ENCODE measurements at places on chromosomes 7 and 10.

DNA sequence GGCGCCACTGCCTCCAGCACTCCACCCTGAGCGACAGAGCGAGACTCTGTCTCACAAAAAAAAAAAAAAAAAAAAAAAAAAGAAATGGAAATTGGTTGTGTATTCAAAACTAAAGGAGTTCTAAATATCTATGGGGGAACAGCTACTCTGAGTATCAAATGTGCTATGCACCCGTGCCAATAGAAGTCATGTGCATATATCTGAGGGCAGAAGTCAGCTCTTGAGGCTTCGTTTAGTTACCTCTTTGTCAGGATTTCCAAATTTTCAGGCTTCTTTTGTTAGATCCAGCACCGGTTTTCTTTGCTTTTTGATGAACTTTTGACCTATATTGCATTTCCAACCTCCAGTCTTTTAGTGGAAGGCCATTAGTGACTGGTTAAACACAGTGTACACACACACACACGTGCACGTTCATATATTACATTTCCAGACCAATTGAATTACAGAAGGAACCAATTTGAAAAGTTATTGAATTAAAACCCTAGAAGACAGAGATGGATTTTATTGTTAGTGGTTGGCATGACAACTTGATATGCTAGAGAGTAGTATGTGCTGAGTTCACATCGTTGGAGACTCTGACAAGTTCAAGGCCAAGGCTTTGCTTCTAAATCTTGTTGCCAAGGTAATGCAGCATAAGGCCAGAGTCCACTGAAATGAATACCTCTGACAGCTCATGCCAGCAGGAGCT lies 33.1 kb upstream of the ADD3 start:
- no peak for DNase-seq

DNA sequence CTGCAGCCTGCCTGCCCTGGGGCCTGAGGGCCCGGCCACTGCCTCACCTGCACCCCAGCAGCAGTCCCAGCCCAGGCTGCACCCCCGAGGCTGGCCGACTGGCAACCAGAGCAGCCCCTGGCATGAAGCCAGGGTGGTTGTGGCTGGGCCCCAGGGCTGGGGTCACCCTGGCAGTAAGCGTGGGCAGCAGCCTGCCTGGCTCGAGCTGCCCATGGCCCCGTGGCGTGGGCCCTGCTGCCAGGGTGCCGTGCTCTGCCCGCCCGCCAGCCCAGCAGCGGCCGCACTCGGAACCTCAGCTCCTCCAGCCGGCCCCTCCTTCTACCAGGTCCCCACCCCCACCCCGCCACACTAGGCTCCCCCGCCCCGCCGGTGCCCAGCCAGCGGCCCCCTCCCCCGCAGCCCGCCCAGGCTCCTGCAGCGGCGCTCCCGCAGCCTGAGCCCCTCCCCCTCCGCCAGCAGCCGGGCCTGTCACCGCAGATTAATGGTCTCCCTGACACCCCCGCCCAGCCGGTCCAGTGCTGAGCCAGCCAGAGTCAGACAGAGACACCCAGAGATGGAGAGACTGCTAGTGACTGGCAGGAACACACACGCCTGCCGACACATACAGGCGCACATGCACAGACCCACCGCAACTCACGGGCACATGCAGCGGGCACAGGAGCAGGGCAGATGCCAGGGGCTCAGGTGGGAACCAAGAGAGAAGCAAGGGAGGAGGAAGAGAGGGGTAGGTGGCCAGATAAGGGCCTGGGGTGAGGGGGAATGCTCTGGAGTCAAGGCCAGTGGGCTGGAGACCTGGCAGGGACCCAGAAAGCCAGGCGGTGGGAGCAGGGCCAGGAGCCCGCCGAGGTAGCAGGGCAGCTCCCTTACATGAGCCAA lies 22.4 kb downstream of the KCNH2 start:
- DNase-seq, result no peak

- DNase-seq, result no peak
Measured at GRCh38 chr10:36266923-36267322, 624.8 kb upstream of the FZD8 start.

DNA sequence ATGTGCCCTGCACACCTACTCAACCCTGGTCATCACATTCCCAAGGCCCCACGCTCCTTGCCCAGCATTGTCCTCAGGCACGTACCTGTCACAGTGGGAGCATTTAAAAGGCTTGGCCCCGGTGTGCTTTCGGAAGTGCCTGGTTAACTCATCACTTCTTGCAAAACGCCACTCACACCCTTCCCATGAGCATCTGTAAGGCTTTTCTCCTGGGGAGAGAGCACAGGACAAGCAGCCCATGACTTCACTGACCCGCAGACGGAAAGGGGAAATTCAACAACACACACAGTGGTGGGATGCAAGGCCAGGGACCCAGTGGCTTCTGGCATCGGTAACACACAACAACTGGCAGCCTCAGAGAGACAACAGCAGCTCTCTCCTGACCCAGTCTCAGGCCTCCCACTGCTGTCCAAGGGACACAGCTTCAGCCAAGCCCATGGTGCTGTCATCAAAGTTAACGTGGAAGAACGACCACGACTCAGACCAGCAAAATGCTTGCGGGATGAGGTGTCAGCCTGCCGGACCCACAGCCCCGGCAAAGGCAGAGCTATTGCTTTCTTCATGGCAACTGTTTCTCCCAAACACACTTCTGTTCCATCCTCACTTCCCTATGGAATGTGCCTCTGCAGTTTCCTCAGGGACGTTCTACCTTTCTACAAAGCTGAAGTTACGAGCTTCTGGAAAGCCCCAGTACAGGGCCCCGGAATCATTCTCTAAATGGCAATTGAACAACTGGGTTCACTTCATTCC lies 4.8 kb downstream of the KLF6 start:
- peak; percentile 55 for DNase-seq

DNA sequence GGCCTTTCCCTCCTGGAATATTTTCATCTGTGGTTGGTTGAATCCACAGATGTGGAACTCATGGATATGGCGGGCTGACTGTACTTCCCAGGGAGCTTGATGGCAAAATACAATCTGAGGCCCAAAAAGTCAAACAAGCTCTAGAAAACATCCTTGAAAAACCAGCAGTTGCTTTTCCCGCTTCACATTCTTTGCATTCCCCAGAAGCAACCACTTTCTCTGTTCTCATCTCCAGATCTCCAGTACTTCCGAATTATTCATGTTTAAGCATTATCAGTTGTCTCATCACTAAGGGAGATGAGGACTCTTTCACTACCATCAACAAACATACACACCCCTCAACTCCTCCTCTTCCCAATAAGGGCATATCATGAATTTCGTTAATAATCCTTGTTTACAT lies 55.3 kb downstream of the KIF5B start:
- no peak for DNase-seq

GRCh38 chr10:17644485-17644943 lies 563 bp downstream of the STAM start:
- DNase-seq, result peak; percentile 31

- DNase-seq, result no peak
Measured at GRCh38 chr7:102983602-102984001, 70.8 kb downstream of the LRRC17 start.

DNA sequence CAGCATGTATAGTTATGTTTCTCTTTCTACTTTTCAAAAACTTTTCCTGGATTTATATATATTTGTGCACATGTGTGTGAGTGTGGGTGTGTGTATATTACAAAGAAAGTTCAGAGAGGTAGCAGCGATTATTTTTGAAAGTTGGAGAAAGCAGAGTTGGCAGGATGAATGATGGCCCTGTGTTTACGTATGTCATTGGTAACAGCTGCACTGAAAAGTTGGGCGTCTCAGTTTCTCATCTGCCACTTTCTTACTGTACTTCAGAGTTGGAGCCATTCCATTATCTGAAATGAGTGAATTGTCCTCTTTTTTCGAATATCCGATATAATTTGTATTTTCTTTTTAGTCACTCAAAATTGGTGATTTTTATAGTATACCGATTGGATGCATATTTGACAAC lies 172.2 kb downstream of the CDK14 start:
- no peak for DNase-seq

GRCh38 chr10:4549139-4549653 lies 276.8 kb upstream of the AKR1E2 start:
- DNase-seq, result peak; percentile 19

DNA sequence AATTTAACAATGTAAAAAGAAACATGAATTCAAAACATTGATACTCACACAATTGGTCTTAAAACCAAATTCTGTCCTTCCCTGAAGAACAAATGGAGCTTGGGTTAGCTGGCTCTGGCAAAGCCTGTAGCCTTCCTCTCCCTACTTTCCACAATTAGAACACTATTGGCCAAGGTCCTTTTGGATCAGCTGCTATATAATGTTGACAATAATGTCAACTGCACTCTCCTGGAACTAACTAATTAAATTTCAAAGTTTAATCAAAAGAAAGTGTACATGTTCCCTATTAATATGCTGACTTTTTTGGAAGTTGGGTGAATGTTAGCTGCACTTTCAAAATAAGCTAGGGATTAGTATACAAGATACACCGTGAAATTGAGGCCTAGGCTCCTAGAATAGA lies 440.1 kb upstream of the NFE2L3 start:
- no peak for DNase-seq

GRCh38 chr7:108311446-108312168 lies 144.6 kb downstream of the NRCAM start:
- no peak for DNase-seq

DNA sequence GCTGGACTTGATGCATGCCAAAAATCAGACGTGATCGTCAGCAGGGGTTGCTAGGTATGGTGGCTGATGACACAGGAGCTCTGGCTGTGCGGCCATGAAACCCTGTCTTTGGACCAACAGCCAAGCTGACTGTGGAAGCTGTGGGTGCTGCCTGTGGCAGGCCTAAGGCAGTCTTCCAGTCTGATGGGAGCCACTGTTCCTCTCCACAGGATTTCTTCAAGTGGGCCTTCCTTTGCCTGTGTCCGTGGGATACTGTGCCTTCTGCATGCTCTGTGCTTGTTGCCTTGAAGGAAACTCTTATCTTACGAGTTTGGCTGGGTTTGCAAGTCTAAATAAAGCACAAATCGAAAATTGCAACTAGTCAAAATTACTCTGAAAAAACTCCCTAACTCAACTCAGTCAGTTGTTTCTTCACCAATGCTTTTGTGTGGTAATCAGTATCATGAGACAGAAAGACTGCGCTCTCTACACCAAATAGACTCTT lies 101.9 kb upstream of the PDLIM1 start:
- peak; percentile 41 for DNase-seq

DNA sequence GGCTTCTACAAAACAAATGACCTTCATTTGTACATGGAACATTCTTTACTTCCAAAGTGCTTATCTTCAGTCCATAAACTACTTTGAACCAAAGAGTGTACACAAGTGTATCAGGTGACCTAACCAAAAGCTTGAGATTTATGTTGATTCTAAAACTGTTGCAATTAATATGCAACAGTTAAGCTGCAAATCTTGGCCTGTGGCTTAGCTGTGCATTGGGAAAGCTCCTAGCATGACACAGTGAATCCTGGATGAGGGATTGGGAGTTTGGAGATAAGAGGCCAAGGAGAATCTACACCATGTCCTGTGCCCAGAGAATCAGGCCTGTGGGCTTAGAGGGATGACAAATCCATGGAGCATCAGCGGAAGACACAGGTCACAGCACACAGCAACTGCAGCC lies 105.2 kb upstream of the GSDME start:
- DNase-seq, result no peak

- DNase-seq, result no peak
Measured at GRCh38 chr7:78017591-78018100, 219.1 kb downstream of the PHTF2 start.

DNA sequence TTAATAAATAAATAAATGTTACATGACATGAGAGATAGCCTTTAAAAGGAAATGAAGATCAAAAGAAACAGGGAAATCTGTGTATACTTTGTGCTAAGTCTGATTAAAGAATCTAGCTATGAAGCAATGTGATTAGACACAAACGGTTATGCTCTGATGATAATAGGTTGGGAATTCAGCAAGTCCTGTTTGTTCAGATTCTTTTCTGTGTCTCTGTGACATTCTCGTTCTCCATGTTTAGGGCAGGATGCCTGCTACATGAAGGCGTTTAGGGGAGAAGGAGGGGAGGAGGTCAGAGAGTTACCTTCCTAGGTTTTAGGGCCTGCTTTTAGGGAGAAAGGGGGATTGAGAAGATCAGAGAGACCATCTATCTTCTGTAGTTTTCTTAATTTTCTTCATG lies 555.3 kb downstream of the DNAJB9 start:
- no peak for DNase-seq

DNA sequence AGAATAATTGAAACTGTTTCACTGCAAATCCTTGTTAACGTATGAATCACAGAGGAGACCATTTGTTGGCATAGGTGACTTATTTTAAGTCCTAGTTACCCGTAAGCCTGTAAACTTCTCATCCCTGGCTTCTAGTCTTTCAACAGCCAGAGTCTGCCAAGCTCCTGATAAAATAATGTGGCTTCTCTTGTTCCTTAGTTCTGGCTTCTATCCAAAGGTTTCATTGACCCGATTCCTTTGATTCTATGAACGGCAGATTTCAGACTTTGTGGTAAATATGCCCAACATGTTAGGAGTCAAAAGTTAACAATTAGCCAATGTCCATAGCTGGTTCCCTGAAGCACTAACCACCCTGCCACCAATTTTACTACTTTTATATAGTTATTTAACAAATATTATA lies 23.3 kb downstream of the DNAH11 start:
- no peak for DNase-seq

DNA sequence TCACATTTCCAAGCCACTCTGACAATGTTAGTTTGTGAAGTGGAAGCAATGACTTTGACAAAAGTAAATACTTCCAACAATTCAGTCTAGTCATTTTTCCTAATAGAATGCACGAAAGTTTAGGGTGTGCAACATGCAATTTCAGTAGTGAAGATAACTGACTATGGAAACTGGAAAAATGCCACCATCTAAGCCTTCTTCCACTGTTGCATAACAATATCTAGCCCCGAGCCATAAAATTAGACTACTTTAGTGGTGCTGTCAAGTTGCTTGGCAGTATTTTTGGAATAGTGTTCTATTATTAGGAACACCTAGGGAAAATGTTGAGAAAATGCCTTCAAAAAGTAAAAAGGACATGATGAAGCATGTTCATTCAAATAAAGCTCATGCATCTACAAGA lies 17.9 kb downstream of the SEMA3A start:
- DNase-seq, result no peak

GRCh38 chr7:150465414-150465813 lies 15.0 kb downstream of the GIMAP8 start:
- DNase-seq, result no peak

DNA sequence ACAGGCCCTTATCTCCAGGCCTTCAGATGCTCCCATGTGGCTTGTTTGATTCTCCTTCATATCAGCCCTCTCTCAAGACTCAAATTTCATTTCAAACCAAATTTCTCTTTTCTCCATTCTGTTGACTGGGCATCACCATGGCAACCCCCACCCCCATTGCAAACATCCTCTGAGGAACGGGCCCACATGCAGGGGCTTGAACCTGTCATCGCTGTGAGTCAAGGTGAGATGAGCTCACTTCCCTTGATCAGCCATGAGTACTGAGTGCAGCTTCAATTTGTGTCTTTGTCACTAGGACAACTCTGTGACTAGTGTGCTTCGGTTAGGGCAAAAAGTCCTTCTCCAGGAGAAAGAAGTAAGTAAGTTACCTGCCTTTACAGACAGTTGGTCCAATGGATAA lies 41.9 kb downstream of the CALML3 start:
- no peak for DNase-seq

GRCh38 chr7:24881623-24882022 lies 98.4 kb downstream of the OSBPL3 start:
- no peak for DNase-seq
